ENCODE measurements at places on chromosomes 1 and 21.

GRCh38 chr1:106526650-106527049 is 529.8 kb upstream of the PRMT6 start:
- DNase-seq, result no peak

- DNase-seq, result no peak
Observed at GRCh38 chr1:227926896-227927885, 20.5 kb downstream of the WNT9A start.

GRCh38 chr1:17875882-17876280 is 120.7 kb downstream of the ACTL8 start:
- no peak for DNase-seq

DNA sequence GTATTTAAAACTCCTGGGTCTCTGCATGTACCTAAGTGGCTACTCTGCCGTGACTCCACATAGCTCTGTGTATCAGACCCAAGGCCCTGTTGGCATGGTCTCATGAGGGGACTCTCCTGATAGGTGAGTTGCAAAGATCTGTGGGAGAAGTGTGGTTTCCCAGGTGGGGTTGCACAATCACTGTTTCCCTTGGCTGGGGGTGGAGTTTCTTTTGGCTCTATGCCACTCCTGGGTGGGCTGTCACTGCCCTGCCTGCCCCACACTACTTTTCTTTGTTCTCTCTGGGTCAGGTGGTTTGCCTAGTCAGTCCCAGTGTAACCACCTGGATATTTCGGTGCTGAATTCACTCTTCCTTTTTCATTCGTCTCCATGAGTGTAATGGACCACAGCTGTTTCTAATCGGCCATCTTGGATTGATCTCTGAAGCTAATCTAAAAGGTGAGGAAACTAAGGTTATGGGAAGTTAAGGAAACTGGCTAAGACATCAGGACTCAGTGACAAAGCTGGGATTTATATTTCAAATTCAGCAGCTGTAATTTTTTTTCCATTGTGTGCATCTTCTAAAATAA is 97.1 kb upstream of the CACYBP start:
- no peak for DNase-seq

GRCh38 chr1:210367566-210367965 is 38.9 kb downstream of the HHAT start:
- no peak for DNase-seq

DNA sequence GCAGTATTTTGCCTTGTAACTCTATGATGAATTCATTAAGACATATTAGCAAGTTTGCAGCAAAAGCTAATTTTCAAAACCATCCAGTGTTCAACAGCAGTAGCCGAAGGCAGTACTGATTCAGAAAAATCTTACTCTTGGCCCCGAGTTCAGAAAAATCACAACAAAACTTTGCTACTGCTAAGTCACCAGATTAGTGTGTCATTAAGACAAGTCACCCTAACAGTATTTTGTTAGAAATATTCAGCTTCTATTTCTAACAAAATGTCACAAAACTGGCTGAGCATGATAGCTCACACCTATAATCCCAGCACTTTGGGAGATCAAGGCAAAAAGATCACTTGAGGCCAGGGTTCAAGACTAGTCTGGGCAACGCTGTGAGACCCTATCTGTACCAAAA is 8.2 kb downstream of the GTF2B start:
- DNase-seq, result no peak

GRCh38 chr1:228314658-228315483 is 91.8 kb downstream of the TRIM11 start:
- no peak for DNase-seq

- no peak for DNase-seq
Observed at GRCh38 chr1:246800756-246801155, 76.5 kb downstream of the SCCPDH start.

Measured in HEK293T (cell line).